Urothelium cell line (cell line): ENCODE measurements at places on chromosomes 3 and 15.

DNA sequence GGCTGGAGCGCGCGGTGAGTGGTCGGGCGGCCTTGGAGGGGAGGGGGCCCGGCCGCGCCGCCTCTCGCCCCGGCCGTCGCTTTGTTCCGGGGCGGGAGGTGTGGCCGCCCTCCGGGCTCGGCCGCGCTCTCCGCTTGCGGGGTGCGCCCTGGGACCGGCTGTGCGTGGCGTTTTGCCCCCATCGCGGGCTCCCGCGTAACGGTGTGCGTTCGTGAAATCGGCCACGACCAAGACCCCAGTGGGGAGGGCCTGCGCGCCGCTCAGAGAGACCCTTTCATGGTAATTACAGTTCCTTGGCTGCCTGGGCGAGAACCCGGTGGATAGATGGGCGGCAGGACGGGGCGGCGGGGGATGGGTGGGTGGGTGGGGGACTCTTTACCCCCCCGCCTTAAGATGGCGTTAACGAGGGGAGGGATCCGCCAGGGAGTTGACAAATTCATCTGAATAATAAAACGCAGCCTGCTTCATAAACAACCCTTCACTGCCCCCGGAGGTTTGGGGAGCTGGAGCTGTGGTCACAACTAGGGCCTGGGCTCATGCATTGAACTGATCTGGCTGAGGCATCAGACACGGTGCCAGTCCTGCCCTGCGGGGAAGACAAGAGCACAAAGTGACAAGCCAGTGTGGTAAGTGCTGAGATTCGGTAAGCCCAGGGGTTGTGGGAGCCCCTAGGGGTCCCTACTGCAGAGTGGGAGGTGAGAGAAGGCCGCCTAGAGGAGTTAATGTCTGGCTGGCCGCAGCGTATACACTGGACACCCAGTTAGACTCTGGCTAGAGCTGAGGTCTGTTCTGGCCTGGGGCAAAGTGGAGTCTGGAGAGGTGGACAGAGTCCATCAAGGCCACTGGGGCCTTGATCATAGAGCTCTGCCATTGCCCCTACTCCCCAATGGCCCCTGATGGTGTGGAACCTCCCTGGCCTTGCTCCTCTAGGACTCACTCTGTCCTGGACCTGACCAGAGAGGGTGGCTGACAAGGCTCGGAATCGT, 668 bp downstream of the MRAS start:
- DNase-seq, result peak; percentile 23

DNA sequence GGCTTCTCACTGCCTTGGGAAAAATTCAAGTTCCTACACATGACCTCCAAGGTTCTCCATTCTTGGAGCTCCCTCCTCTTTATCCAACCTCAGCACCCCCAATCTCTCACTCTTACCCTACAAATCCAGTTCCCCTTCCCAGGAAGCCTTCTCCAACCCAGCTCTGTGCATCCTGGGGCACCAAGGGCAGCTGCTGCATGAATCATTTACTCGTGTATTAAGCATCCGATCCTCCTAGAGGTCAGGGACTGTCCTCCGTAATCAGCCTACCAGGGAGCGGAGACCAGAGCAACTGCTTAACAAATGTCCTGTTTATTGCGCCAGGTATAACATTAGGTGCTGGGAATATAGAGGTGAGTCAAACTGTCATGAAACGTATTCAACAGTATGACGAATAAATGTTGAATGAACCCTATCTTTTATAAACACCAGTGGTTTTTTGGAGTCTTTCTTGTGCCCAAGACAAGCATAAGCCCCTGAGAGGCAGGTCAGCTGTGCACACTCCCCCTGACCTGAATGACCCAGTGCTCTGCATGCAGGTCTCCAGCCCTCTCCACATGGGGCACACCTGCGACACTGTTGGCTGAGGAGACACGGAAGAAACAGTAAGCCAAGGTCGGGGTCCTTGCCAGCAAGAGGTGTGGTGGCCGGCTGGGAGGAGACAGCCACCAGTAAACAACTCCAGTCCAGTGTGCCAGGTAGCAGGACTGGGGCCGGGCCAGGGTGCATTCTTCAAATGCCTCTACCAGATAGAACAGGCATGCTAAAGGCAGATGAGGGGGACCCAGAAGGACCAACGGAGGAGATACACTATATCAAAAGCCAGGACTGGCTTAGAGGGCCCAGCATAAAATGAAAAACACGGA, 27.6 kb downstream of the ANP32A start:
- no peak for DNase-seq

GRCh38 chr3:63400246-63400860, 122.2 kb downstream of the SYNPR start:
- peak; percentile 57 for DNase-seq

DNA sequence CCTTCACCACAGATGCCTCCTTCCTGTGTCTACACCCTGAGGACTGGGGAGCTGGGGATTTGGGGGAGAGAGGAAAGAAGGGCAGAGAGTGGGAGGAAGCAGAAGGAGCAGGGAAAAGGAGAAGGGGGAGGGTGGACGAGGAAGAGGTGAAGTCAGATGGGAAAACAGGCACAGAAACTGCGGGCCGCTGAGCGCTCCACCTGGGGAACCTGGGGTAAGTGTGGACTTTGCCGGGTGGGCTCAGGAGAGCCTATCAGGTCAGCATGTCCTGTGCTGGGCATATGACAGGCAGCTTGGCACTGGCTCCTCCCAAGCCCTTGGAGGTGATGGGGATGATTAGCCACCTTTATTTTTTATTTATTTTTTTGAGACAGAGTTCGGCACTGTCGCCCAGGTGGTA, 62.6 kb downstream of the CORO2B start:
- DNase-seq, result no peak

DNA sequence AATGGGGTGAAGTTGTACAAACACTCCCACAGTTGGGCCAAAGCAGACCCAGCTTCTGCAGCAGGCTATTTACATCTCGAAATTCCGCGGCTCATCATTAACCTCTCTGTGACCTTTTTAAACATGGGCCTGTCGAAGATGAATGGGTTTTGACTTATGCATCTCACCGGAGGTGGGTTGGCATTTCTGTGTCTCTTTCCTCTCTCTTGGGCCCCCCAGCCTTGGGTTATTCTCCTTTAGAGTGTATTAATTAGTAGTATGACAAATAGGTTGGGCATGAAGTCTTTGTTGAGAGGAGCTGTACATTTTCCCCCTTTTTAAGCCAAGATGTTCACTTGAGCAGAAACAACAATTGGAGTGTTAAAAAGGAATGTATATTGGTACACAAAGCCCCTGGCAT, 9.8 kb downstream of the SMAD6 start:
- no peak for DNase-seq

GRCh38 chr15:69929905-69930630, 167.6 kb downstream of the TLE3 start:
- no peak for DNase-seq

GRCh38 chr3:128620268-128620691, 30.3 kb downstream of the RPN1 start:
- no peak for DNase-seq

DNA sequence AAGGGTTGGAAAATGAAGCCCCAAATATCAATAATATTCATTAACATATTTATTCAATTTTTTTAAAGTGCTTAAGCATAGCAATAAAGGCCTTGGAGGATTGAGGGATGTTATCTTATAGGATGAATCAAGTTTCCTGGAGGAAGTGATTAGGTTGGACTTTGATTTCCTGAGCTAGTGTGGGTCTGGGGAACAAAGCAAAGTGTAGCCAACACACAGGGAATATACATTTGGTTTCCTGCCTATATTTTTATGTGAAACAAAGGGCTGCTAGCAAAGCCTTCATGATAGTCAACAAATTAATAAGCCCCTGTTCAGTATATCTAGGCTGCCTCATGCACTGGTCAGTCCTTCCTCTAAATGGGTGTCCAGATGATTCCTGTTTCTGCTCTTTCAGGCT, 261.1 kb upstream of the IL12A start:
- DNase-seq, result no peak

DNA sequence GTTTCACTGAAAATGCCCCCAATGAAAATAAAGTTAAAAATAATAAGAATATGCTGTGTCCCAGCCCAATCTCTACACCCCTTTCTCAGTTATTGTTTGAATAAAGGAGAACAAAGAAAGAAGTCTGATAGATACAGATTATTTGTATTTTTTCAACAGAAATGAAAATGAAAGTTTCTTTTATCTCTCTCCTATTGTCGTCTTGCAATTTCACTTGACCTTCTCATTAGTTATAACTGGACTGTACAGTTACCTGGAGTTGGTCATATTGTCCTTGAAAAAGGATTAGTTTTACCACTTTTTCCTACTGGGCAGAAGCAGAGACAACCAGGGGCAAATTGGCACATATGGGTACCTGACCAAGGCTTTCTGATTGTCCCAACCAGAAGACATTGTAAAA, 440.0 kb downstream of the PDCD6IP start:
- DNase-seq, result no peak

GRCh38 chr3:13497386-13497785, 17.3 kb downstream of the HDAC11 start:
- no peak for DNase-seq

GRCh38 chr15:70823196-70823595, 30.8 kb downstream of the LARP6 start:
- no peak for DNase-seq

DNA sequence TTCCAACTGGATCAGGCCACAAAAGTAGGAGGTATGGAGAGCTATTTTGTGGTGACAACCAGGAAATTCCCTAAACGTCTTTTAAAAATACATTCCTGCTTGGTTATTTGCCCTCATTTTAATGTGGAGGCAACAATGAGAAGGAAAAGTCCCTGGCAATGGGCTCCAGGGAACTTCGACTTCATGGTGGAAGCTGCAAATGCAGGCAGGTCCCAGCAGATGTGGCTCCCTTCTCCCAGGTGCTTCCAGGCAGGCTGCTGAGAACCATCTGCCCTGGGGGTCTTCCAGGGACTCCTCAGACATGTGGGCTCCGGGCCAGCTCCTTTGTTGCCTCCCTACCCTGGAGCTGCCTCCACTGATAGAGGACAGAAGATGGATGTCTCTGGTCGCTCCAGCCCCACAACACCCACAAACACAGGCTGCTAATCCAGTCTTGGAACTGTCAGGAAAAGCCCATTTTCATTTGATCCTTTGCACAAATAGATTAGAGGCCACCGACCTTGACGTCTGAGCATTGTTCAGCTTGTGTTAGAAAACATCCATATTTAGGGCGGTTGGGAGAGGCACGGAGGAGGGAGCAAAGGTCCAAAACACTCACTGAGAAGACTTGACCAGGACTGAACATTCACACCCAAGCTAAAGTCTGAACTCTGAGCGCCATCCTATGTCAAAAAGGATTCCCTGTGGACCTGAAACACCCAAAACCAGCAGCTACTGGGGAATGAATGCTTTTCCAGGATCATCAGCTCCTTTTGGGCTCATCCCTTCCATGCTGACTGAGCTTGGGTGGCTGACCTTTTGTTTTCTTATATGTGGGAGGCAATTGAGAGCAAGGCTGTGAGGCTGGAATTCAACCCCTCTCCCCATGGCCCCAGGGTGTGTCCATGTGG, 30.2 kb upstream of the SLCO2A1 start:
- no peak for DNase-seq

GRCh38 chr15:100194996-100195395, 146.8 kb downstream of the ADAMTS17 start:
- no peak for DNase-seq

DNA sequence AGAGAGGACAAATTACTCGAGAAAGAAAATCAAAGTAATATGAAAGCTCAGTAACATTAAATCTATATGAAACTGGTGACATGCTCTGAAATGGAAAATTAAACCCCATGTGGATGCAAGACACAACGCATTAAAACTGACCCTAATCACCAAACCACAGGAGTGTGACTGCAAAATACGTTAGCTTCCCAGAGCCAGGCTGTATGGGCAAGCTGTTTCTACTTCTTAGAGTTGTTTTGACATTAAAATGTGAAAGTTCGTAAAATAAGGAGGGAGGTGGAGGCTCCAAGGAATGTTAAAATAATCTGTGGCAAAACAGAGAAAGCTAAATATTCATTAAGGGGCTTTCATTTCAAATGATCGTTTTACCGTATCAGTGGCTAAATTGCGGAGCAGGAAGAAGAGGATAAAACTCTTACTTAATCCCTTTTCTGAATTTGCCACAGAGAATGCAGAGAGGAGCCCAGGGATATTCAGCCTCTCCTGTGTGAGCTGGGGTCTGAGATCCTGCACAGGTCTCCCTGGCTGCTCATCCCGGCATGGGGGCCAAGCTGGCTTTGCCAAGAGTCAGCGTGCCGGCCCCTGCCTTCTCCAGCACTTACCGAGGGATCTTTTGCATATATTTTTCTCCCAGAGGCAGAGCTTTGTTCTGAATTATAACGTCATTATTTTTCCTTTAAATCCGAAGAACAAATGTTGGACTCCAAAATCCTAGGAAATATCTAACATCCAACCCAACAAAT, 239.8 kb upstream of the THBS1 start:
- DNase-seq, result no peak

DNA sequence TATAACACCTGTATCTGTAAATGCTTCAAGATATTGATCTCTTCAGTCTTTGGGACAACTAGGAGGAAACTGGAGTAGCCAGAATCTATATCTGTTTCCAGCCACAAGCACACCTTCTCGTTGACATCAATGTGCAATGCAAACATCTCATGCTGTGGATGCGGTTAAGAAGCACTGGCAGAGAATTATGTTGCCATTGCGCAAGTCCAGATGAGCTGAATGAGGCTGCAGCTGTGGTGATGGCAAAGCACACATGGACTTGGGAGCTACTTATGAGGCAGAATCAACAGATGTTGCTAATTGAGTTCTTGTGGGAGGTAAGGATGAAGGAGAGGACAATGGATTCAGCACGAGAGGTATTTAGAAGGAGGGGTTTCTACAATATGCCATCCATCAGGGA, 90.9 kb downstream of the STRIT1 start:
- no peak for DNase-seq

GRCh38 chr3:41169023-41169422, 30.3 kb upstream of the CTNNB1 start:
- no peak for DNase-seq

- DNase-seq, result no peak
Observed at GRCh38 chr3:37809846-37810447, 51.7 kb upstream of the CTDSPL start.

DNA sequence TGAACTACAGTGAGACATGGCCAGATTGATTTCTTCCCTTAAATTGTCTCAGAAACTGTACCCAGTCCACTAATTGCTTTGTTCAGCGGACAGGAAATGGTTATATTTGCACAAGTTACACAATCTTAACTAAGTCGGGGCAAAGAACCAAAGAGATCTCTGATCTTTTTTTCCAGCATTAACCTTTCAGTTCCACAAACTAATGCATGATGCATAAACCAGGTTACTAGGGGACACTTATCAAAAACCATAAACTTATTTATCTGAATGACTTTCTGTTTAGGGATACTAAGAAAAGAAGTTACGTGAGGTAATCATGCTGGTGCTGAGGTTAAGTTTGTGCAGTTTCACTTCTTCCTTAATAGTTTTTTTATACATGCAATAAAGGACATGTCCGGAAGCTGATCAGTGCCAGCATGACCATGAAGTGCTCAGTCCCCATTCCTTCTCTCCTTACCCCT, 22.4 kb downstream of the FNDC3B start:
- no peak for DNase-seq
